ENCODE measurements at places on chromosomes 3 and 15. TPM values are rescaled to one million over a fixed set of nuclear protein-coding genes. Genes with fewer than 3 reads are reported as not detected.

The IFT57 gene
- 17.3 TPM for total RNA-seq

The AP3B2 gene
- 0.84 TPM for total RNA-seq

The SLC49A4 gene
- 16.9 TPM for total RNA-seq

The ANKRD34C gene
- total RNA-seq = not detected

The FAIM gene
- total RNA-seq = 3.7 TPM

The ST3GAL6 gene
- 27.0 TPM for total RNA-seq

The ATP8B4 gene
- total RNA-seq = 3.1 TPM

The UNC13C gene
- 0.07 TPM for total RNA-seq

The ST6GAL1 gene
- 75.9 TPM for total RNA-seq

The ANAPC13 gene
- total RNA-seq = 75.6 TPM

The NR2E3 gene
- not detected for total RNA-seq

The PLCD1 gene
- total RNA-seq = 6.9 TPM

The RBPMS2 gene
- total RNA-seq = 213 TPM

The CERS3 gene
- not detected for total RNA-seq

The ACSBG1 gene
- 0.05 TPM for total RNA-seq

The MYO5C gene
- total RNA-seq = 2.1 TPM

The GUCA1C gene
- 1.8 TPM for total RNA-seq

Data from left ventricle myocardium superior (tissue), 1 donor.